ENCODE measurements at places on chromosomes 12 and 14. TPM values are rescaled to one million over a fixed set of nuclear protein-coding genes. Genes with fewer than 3 reads are reported as not detected.

- no peak for DNase-seq
These were observed 325.8 kb upstream of the OR4E1 start for GRCh38 chr14:21999402-21999801.

DNA sequence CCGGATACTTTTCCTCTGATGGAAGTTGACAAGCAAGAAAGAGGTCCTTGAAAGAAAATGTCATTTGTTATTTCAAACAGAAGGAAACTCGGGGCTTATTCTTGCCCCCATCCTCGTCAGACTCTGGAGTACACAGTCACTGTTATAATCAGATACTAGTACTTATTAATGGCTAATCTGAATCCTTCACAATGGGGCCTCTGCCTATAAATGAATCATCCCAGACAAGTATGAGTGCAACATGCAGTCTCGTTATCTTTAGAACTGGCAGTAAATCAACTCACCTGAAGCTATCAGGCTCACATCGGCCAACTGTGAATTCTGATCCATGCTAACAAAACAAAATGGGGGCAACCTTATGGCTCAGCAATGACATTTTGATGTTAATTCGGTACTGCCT lies 216.7 kb downstream of the GRIN2B start:
- no peak for DNase-seq

DNA sequence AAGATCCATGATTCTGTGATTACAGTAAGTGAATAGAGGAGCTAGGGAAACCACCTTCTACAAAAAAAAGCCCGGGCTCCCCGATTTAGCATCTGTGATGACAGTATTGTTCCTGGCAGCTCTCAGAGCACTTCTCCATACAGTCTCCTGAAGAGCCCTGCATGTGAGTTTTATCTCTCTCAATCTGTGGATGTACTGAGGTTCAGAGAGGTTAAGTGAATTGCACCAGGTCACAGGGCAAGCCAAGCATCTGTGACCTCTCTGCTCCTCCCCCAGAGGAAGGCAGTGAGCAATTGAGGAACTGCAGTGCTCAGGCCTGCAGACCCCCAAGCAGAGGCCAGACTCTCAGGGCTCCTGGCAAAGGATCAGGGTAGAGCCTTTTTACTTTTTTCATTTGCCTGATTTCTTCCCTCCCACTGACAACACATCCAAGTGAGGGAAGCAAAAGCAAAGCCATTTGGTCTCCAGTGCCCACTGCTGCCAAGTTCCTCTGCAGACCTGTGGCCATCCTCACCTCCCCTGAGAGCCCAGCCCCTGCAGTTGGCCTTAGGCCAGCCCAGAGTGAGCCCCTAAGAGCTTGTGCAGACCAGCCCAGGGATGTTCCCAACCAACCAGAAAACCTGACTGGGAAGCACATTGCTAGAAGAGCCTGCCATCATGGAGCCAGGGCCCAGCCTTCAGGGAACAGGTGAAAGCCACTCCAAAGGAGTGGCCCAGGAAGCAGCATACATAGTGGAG lies 47.6 kb upstream of the PNMA1 start:
- DNase-seq: no peak

DNA sequence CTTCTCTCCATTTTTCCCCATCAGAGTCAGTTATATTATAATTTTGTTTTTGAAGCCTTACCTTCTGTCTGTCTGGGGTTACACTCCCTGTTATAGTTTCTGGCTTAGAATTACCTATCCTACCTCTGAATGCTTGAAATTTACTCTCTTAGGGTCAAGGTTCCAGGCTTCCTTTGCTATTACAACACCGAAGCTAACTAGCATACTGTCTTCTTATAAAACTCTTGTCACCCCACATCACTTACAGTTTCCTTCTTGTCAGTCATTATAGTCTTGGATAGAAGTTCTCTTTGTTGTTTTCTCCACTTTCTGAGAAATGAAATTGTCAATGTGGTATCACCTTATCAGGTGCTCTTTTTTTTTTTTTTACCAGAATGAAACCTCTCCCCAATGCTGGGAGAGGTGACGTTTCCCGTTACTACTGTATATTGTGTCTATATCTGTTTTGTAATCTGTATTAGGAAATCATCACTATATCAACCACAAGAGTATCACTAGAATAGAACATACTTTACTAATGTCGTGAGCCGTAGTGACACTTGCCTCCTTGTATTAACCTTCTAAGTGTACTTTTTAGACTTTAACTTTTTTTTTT lies 69.2 kb upstream of the PSMA6 start:
- DNase-seq: no peak

- no peak for DNase-seq
These were observed 100.5 kb upstream of the LMNTD1 start for GRCh38 chr12:25653487-25654175.

GRCh38 chr14:34228650-34228976 lies 233.4 kb downstream of the SPTSSA start:
- DNase-seq: no peak

GPR68 gene
- total RNA-seq: 6.3 TPM

MIP gene
- total RNA-seq: not detected

HIP1R gene
- 33.0 TPM for total RNA-seq

RIPK3 gene
- 23.4 TPM for total RNA-seq

ACSM4 gene
- not detected for total RNA-seq

Measured in upper lobe of right lung (tissue), 1 donor.